RKO (cell line): ENCODE measurements at places on chromosomes 11 and 22.

DNA sequence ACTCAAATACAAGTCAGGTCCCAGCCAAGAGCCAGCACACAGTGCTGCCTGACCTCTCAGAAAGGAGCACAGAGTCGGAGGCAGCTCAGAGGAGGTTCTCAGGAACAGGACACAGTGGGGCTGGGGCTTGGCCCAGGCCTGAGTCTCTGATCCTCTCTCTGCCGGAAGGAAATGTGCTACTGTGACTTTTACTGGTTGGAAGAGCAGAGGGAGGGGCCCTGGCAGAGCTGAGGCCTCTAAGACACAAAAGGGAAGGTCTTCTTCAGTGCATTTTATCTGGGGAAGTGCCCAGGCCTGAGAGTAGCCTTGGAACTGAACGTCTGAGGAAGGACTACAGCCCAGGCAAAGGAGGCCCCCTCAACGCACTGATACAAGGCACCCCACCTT is 16.2 kb upstream of the CASTOR1 start:
- no peak for DNase-seq

DNA sequence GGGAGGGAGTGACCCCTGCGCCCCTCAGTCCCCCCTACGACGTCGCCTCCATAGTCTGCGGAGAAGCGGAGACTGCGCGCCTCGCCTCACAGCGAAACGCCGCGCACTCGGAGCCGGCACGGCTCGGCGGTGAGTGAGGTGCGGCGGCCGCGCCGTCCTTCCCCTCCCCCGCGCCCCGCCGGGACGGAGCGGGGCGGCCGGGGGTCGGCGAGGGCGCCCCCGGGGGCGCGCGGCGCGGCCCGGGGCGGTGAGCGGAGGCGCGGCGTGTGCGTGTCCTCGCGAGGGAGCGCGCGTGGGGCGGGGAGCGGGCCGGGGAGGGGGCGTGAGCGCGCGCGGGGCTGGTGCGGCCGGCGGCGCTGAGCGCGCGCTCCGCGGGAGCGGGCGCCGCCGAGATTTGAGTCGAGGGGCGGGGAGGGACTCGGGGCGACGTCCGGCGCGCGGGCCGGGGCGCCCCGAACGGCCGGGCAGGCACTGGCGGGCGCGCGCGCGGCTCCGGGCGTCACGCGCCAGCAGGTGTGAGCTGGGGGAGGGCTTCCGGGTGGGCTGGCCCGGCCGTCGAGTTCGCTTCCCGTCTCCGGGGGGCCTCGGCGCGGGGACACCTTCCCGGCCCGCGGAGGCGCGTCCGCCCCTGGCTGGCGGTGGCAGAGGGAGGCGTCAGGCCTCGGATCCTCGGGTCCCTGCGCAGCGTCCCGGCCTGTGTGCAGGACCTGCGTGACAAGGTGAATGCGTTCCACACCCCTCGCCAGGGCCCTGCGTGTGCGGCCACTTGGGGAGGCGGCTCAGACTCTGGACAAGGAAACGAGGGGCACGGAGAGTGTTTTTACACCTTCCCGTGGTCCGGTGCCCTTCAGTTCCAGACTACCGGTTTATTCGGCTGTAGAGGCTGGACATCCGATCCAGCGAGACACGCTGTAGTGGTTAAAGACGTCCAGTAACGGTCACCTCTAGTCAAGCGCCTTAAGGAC is 50.4 kb downstream of the FAM83F start:
- peak; percentile 59 for DNase-seq

DNA sequence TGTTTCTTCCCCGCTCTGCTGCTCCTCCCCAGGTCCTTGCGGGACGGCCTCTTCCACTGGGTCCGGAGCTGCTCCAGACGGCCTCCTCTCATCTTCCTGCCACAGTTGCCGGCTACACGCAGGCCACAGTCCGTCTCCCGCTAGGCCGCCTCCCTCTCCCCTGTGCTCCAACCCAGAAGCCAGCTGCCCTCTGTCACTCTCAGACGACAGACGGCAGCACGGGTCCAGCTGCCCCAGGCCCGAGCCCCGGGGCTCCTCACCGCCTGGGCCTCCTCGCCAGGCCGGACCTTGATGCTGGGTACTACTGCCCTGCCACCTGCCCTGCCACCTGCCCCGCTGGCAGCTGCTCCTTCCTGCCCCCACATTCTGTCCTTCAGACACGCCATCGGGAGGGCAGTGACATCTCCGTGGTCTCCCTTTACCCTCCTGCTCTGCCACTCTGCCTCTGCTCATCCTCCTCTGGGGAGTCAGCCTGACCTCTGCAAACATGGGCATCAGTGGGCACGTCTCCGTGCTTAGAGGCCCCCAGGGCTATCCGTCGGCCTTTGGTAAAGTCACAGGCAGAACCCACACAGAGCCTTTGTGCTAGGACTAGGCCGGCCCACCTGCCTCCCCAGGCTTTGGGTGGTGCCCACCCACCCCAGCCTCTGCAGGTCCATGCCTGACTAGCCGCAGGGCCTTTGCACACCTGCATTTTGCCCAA is 43.1 kb upstream of the TH start:
- no peak for DNase-seq

GRCh38 chr11:23727794-23728193 is 769.1 kb upstream of the LUZP2 start:
- no peak for DNase-seq

GRCh38 chr11:78933350-78933749 is 358.7 kb upstream of the NARS2 start:
- no peak for DNase-seq

DNA sequence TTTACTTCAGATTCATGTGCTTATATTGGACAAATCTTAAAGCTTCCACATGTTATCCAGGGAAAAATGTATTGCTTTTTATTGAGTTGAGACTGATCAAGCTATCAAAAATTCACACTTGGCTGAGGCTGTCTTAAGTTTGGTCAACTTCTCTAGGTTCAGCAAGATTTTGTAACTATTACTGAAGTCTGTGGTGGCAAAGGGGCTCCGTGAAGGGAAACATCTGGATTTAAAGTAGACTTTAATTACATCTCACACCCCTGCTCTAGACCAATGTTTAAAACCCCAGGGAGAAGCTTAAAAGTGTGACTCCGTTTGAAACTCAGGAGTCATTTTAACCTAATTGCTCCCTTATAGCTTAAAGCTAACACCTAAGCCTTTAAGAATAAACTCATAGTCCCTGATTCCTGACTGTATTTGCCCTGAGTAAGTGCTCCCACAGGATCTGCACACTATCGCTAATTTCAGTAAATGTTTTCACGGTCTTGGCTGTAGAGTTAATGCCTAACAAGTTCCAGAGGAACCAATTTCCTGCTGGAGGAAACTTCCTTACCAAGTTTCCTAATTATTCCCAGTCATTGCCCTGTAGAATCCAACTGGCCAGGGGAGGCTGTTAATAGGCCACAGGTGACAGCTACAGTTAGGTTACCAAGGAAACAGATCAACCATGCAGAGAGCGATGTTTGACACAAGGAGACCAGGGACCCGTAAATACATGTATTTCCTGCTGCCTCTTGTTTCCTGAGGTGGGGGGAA is 40.5 kb downstream of the OR10A6 start:
- no peak for DNase-seq

DNA sequence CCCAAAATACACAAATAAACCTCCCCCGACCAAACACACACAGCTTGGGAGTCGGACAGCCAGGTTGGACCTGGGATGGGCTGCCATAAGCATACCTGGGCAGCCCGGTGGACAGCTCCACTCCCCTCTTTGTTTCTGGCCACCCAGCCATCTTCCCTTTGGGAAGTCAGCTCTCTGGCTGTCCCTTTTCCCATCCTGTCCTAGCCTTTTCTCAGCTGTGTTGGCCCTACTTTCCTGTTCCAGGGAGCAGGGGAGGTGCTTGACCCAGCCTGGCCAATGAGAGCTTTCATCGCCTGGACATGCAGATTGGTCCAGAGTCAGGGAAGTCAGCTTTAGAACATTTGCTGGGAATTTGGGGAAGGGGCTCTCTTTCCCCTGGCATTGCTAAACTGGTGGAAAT is 68.7 kb upstream of the NECTIN1 start:
- no peak for DNase-seq

- DNase-seq: no peak
Measured at GRCh38 chr11:87295237-87295636, 257.5 kb downstream of the TMEM135 start.

DNA sequence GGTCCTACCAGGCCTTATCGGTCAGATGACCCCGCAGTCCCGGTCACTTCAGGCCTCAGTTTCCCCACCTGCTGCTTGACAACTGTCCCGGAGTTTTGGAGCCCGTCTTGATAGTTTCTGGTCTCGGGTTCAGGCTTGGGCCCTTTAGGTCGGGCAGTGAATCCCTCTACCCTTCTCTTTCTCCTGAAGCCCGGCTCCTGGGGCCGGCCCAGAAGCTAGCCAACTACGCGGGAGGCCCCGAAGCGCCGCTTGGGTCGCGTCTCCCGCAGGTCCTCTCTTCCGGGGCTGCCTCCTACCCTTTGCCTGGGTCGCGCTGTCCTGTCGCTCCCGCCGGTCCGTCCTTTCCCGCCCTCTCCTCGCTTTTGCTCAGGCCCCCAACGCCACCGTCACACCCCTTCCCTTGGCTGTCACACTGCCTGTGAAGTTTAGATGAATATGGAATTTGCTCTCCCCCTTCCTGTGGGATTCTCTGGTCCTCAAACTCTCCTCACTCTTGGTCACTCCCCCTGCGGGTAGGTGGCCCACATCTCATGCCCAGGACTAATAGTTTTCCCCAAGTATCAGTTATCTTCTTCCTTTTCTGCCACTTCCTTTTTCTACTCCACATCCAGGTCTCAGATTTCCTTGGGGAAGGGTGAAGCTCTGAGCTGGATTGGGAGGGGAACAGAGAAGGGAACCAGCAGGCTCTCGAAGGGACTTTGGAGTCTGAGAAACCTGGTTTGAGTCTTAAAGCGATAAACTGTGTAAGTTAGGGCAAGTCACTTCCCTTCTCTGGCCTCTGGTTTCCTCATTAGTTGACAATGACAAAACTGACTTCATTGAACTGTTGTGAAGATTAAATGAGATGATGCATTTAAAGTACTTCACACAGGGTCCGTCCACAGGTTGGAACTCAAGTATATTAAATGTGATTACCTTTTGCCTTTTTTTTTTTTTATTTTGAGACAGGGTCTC is 790 bp downstream of the RAB1B start:
- DNase-seq: peak; percentile 69

GRCh38 chr11:15489281-15489680 is 374.6 kb downstream of the INSC start:
- DNase-seq: no peak
